ENCODE measurements at places on chromosomes 1 and 21.

DNA sequence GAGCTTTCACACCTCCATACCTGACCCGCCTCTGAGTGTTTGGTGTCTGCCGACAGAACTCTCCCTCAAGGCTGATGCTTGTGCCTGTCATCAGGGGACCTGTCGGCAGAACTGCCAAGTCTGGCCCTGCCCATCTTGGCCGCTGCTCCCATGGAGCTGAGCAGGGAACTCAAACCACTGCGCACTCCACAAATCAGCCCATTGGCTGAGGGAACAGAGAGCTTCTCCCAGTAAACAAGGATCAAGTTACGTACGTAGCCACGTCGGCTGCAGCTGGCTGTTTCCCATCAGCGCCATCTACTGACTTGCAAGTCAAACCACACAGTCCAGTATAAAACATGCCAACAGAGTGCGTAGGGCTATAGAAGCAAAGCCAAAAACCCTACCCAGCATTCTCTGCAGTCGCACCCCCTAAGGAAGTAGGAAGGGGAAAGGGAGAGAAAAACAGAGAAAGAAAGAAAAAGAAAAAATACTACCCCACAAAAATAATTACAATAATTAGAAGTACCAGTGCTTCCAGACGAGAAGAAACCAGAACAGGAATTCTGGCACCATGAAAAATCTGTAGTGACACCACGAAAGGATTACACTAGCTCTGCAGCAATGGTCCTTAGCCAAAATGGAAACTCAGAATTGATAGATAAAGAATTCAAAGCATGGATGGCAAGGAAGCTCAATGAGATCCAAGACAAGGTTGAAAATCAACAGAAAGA, 13.1 kb downstream of the KRTAP13-1 start:
- DNase-seq: peak; percentile 94

DNA sequence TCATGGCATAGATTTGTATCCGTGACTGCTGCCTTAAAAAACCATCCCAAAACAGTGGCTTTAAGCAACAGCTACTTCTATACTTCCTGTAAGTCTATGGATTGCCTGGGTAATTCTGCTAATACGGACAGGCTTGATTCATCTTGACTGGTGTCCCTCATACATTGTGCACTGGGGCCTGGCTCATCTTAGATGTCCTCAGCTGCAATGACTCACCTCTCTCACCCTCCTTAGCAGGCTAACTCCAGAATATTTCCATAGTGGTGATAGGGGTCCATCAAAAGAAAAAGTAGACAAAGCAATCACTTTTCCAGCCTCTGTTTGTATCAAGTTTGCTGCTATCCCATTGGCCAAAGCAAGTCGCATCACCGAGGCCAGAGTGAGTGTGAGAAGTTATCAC, 409.1 kb upstream of the KAZN start:
- no peak for DNase-seq

- DNase-seq: no peak
Observed at GRCh38 chr1:221350091-221350490, 391.8 kb downstream of the DUSP10 start.

- no peak for DNase-seq
Observed at GRCh38 chr1:181556631-181557030, 73.3 kb downstream of the CACNA1E start.

DNA sequence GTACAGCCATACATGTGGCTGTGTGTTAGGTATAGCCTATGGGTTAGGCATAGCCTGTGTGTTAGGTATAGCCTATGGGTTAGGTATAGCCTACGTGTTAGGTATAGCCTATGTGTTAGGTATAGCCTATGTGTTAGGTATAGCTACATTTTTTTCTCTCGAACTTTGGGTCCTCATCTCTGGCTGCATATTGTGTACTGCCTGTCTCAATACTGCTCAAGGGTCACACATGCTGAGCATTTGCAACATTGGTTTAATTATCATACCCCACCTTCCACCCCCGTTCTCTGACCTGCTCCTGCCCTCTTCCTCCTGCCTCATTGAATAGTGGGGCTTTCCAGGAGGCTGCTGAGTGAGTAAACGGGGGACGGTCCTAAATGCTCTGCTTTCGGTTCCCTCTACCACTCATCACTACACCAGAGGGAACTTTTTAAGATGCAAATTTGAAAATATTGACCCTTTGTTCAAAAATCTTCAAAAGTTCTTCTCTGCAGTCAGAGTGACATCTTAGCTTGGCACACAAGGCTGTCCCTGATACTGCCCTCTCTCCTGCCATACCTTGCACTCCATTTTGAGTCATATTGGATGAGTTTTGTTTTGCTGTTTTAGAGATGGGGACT, 17.8 kb downstream of the OR2B11 start:
- DNase-seq: no peak

DNA sequence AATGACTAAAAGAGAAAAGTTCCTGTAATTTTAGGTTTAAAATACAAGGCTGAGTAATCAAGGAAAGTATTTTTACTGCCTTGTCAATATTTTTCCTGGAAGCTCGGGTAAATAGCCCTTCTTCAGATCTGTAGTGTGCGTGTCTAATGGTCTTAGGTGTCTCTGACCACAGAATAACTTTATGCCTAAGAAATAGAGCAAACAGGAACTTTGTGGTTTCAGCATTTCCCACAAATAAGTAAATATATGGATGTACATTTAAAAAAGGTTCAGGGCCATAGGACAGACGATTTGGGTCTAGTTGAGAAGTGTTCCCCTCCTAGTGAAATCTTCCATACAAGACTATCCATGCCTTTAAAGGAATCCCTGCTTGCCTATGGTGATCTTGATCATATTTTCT, 107.0 kb downstream of the ZC3H11B start:
- no peak for DNase-seq
